ENCODE measurements at places on chromosomes 6 and 20.

DNA sequence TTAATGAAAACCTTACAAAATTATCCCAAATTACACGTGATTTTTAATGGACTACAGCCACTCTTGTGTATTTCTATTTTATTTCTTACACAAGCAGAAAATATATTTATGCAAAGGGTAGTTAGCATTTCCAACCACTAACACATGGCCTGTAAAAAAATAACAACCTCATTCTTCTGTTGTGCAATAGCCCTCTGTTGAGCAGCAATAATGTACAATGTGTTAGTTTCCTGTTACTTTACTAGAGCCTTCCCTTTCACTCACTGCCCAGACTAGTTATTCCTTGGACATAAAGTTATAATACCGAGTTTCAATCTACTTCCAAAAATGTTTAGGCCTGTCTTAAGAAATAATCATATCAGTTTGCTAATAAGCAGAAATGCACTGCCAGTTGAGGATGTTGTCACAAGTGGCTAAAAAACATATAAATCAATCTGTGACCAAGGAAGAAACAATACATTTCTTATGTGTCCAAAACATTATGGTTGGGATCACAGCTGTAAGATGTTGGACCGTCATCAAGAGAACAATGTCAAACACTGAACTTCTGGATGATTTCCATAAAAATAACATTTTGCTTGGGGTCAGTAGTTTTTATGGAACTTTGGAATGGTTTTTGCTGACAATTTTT, 73.6 kb upstream of the RNF146 start:
- no peak for DNase-seq

- no peak for DNase-seq
Measured at GRCh38 chr6:32387589-32388340, 16.1 kb upstream of the TSBP1 start.

DNA sequence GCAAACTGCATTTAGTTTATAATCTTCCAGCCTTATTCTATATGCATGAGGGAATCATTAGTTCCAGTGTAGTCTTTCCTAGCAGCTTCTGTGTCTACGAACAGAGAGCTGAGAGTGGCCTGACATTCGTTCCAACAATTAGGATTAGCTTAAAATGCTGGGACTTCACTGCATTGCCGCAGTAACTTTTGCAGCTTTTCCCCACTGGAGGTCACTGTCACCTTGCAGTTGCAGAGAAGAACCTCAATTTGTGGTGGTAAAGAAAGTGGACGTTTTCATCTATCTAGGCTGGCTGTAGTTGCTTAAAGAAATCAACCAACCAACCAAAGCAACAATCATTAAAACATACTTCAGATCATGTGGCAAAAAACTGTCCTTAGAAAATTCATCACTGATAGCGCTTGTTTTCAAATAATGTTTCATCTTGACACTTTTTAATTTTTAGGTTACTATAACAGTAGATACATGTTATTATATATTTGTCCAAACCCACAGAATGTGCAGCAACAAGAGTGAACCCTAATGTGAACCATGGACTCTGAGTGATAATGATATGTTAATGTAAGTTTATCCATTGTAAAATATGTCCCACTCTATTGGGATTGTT, 12.2 kb downstream of the MYLK4 start:
- peak; percentile 55 for DNase-seq

- DNase-seq: peak; percentile 42
Measured at GRCh38 chr20:44572551-44573500, 9.6 kb upstream of the PKIG start.

DNA sequence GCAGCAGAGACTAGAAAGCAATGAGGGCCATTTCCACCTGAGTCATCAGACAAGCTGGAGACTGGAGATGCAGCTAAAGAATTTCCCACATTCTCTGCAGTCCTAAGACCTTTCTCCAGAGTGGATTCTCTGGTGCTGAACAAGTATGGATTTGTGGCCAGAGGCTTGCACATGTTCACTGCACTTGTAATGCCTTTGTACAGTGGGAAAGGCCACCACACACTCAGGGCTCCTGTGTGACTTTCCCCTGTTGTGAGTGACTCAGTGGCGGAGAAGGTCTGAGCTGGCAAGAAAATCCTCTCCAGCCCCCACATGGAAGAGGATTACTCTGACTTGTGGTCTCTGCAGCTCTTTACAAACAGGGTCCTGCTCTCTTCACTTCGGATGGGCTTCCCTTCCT, 192.3 kb downstream of the C6orf118 start:
- no peak for DNase-seq

DNA sequence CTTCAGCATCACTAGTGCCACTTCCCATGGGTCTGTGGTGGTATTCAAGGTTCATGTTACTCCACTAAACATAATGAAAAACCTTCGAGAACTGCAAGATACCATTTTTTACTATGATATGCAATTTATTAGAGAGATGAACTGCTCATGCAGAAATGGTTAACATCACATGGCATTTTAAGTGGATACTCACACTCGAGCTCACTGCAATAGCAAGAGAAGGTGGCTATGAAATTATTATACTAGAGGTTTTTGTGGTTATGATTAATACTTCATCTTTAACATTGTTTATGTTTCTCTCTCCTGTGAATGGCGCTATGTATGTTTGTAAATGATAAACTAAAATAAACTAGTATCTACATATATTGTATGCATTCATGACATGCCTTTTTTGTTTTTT, 35.1 kb downstream of the SCAF8 start:
- no peak for DNase-seq

DNA sequence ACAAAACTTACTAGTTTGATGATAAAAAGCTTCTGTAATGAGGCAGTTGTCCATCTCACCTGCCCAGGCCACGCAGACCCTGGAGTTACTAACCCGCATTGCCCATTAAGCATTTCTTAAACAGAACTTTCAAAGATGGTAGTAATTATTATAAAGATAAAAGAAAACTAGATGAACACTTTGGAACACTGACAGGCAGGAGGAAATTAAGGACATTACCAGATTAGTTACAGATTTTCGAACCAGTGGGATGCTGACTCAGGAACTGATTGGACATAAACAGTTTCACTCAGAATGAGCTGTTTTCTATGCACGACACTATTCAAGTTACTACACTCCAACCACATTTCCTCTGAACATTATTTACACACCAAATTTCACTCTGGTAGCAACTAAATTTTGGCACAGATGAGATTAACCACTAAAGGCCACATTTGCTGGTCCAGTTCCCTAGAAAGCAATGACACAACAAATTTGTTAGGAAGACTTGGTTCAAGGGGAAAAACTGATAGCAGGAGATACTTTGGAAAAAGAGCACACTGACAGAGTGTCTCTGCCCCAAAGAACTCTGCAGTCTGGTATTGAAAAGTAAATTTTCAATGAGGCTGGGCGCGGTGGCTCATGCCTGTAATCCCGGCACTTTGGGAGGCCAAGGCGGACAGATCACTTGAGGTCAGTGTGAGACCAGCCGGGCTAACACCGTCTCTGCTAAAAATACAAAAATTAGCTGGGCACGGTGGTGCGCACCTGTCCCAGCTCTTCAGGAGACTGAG, 3.0 kb downstream of the ROMO1 start:
- DNase-seq: no peak

DNA sequence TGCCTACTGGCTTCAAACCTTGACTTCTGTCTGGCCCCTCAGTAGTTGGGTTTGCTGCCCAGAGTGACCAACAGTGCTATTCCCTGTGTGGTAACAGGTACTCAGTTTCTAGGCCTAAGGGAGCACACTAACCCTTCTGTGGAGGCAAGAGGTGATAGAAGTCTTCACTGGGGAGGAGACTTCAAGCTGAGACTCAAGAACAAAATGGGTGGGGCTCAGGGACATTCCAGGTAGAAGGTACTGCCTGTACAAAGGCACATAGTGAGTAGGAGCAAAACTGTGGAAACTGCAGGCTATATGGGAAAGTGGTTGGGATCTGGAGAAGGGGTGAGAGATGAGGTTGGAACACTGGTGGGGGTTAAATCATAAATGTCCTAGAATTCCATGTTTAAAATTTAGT, 2.3 kb upstream of the SCAND1 start:
- no peak for DNase-seq

GRCh38 chr6:27836783-27837624, 75.2 kb downstream of the OR2B2 start:
- peak; percentile 72 for DNase-seq

GRCh38 chr6:151025076-151025475, 159.6 kb downstream of the MTHFD1L start:
- DNase-seq: no peak

DNA sequence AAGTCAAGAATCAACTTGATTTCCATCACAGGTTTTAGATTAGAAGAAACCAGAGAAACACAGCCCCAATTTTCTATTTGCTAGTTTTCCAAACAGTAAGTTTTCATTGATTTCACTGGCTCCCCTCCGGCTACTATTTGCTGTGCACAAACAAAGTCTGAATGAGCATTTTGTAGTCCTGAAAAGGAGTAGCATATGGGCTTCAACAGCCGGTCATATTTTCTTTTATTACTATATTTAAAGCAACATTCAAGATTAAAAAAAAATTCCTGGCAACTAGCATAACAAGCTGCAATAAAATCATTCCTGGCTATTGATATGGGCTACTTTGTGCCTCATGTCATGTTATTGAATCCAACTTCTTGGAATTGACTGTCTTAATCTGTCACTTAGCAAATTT, 48.3 kb downstream of the CARMIL1 start:
- no peak for DNase-seq

DNA sequence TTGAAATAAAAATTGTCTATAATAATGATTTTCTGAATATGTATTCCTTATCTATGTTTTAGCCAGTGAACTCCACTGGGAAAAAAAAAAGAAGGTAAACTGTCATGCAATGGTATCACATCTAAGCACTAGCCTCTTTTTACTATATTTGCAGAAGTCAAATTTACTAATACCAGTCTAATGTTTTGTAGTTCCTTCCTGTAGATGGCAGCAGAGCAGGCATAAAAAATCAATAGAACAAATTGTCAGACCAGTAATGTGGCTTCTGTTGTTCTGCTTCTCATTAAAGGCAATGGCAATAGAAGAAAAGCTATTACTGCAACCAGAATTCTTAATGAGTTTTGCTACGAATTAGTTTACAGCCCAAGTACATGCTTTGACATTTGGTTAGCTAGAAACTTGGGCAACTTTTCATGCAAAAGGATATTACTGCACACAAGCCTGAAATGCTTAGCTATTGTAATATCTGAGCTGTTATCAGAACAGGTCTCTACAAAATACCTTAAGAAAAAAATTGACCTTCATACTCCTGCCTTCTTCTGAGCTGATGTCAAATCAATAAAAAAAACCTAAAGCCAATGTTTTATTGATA, 476.9 kb downstream of the KHDRBS2 start:
- peak; percentile 3 for DNase-seq

- DNase-seq: no peak
Measured at GRCh38 chr20:62342910-62343309, 24.2 kb downstream of the LAMA5 start.

DNA sequence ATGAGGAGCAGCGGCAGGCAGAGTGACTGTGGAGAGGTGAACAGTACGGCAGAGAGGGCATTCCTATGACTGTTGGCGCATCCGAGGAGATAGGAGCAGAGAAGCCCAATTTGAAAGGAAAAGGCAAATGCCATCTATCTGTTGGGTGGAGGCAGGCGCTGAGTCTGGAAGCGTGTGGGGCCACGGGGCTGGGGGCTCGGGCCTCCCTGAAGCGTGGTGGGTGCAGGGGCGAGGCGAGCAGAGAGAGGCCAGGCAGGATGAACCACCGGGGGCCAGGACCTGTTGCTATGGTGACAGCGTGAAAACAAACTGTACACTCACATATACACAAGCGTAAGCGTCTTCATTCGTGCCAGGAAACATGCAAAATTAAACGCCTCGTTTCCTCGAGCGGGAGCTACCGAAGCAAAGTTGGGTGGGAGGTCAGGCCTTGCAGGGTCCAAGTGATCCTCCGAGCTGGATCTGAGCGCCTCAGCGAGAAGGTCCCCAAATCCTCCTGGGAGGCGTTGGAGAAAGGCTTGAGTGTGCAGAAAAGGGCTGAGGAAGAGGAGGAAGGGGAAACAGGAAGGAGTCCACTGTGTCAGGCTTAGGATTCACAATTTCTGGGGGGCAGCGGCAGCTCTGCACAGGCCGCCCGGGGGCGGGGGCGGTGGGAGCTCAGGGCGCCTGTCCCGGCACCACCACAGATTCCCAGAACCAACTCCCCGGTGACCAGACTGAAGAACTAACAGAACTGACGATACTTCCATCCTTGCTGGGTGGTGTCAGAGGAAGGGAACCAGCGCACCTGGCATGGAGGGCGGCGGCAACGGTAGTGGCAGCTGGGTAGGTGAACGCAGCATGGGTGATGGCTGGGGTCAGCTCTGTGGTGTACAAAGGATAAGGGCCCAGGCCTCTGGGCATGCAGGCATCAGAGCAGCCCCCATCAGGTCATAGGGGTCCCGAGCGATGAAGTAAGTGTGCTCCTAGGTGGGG, 68.2 kb downstream of the KHDC1L start:
- no peak for DNase-seq

DNA sequence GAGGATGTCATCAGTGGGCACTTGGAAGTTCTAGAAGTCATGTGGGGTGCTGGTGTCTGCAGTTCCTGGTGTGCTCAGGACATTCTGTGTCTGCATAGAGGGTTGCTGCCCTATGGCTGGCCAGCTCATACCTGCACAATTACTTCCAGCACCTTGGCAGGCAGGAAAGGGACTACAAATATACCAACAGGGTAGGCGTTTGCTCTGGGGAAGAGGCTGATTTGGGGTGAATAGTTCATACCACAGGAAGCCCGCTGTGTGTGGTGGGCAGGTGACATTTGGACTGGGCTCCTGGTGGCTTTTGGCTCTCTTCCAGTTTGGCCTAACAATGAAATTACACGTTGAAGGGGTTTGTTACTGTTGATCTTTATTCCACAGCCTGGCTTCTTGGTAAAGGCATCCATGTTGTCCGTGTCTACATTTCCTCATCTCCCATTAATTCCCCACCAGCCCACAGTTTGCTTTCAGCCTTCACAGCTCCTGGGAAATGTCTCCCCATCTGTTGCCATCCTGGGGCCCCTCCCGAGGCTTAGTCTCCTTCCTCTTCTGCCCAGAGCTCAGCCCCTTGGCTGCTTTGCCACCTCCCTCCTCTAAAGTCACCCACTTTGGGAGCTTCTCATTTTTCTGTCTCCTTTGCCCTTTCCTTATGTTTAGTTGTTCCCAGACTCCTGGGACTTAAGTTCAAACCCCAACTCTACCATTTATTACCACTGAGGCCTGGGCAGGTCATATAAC, 88.1 kb downstream of the RSPH3 start:
- no peak for DNase-seq

DNA sequence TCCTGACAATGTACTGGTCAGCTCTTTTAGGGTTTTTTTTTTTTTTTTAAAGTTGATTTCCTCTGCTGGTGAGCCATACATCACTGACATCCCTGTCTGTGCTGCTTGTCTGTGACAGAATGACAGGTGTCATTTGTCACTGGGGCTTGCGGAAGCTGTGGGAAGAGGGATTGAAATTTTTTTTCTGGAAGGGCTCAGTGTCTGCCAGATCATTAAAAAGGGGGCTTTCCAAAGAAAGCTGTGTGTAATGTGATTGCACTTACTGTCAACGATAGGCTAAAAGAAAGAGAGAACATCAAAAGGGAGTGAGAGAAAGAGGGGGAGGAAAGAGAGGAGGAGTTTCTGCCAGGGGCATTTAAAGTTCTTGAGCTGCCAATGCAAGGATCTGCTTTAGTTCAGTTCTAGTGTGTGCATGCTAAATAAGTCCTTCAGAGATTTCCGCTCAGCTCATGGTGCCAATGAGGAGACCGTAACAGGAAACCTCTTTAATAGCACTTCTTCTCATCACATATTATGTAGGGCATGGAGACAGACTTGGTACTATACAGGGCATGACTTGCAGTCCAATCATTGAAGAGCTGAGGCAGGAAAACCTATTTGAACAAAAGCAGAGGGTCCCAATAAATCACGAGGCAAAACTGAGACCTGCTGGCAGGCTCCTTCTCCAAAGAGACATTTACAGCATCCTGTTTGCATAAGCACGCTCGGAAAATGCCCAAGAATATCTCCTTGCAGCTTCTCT, 177.2 kb downstream of the TSHZ2 start:
- DNase-seq: no peak
